ENCODE measurements at places on chromosomes 13 and 19.

DNA sequence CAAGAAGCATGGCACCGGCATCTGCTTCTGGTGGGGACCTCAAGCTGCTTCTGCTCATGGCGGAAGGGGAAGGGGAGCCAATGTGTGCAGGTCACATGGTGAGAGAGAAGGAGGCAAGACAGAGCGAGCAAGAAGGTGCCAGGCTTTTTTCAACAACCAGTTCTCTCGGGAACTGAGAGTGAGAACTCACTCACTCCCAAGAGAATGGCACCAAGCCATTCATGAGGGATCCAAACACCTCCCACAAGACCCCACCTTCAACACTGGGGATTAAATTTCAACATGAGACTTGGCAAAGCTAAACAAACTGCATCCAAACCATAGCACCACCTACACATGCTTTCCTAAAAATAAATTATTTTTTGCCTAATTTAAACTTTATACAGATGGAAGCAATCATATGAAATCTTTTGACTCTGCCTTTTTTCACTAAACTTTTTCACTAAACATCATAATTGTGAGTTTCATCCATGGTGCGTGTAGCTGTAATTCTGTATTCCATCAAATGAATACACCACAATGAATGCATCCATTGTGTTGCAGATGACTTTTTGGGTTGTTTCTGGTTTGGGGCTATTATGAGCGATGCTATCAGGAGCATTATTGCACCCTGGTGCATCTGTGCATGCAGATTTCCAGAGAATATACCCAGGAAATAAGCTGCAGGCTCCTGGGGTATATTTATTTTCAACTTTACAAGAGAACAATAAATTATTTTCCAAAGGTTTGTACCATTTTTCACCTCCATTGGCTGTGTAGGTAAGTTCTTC, 14.6 kb upstream of the IPO5 start:
- DNase-seq: no peak

- no peak for DNase-seq
Observed at GRCh38 chr13:84831666-84832657, 949.7 kb upstream of the SLITRK1 start.

GRCh38 chr19:39008137-39008536, 24.2 kb downstream of the FBXO27 start:
- DNase-seq: no peak

DNA sequence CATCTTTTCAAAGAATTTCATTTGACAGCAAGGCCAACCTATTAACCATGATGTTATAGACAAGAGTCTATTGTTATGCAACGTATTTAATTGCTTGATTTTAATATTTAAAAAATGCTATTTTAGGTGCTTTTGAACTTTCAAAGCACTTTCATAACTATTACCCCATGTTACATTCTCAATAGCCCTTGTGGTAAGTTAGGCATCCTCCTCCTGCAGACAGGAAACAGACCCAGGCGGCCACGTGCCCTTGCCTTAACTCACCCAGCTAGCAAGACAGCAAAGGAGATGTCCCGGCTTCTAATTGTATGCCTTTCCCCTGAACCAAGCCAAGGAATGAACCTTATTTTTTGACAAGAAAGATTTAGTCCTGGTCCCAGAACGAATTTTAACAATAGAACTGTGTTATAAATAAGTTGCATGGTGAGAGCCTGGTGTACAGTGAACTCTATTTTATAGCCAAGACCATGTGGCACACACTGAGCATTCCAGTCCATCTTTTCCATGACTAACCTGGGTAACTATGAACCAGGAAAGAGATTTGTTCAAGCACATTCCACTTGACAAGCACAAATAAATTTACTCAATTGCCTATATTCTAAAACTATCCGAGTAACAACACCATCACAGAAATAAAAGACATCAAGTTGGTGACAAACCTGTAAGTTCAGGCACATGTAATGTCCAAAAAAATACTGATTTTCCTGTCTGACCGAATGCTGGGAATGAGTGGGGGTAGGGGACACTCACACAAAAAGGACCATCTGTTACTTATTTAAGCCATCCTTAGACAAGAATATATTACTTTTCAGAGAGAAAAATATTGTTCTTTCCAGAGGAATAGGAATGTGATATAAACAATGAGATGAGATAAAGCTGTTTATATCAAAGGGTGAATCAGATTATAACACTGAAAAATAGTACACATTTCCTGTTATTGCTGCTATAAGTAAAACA, 163.0 kb downstream of the EFNB2 start:
- no peak for DNase-seq

GRCh38 chr19:4596033-4596904, 36.8 kb upstream of the SEMA6B start:
- no peak for DNase-seq

DNA sequence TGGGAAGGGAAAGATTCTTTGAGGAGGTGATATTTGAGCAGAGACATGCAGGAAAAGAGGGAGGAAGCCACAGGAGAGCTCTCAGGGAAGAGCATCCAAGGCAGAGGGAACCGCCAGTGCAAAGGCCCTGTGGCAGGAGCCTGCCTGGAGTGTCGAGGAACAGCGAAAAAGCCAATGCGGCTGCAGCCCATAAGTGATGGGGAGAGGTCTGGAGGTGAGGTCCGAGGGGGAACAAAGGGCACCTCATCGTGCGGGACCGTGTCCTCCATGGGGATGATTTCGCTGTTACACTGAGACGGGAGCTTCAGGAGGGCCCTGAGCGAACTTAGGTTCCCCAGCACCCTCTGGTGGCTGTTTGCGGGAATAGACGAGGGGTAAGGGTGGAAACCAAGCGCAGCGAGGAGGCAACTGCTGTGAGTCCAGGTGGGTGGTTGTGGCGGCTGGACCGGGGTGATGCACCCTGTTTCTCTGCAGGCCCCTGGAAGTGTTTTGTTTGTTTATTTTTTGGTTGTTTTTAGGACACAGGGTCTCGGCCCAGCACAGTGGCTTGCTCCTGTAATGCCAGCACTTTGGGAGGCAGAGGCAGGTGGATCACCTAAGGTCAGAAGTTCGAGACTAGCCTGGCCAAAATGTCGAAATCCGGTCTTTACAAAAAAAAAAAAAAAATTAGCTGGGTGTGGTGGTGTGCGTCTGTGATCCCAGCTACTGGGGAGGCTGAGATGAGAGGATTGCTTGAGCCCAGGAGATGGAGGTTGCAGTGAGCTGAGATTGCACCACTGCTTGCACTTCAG, 5.9 kb upstream of the EHD2 start:
- peak; percentile 68 for DNase-seq

DNA sequence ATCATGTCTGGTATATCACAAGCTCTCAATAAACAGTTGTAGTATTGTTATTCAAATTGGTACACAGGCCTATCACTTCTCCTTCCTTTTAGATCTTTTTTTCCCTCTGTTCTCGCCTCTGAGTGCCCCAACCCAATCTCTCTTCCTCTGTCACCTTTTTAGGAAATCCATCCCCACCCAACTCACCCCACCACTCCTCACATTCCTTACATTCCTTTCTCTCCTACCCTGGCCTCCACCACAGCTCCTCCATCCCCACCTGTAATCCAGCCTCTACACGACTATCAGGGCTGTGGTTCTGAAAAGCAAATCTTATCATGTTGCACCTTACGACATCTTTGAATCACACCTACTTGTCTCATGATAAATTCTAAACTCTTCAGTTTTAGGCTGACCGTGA, 545.4 kb upstream of the GPC6 start:
- DNase-seq: no peak

DNA sequence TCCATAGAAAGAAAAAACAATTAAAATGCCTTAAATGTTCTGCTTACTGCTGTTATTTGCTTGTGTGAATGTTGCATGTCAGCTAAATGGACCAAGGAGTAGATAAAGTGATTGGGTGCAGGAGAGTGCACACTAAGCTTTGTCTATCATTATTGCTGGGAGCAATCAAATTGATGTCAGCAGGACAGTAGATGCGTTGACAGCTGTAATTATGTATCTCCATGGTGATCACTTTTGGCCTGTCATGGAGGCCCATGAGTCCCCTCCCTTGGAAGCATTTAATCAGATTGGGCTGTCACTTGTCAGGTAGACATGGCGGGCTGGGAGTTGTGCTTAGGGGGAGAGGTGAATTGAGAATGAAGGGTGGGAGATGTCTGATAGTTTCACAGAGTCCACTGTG, 215.3 kb downstream of the PCCA start:
- DNase-seq: no peak

- no peak for DNase-seq
Observed at GRCh38 chr13:28716511-28716910, 2.3 kb downstream of the SLC46A3 start.

DNA sequence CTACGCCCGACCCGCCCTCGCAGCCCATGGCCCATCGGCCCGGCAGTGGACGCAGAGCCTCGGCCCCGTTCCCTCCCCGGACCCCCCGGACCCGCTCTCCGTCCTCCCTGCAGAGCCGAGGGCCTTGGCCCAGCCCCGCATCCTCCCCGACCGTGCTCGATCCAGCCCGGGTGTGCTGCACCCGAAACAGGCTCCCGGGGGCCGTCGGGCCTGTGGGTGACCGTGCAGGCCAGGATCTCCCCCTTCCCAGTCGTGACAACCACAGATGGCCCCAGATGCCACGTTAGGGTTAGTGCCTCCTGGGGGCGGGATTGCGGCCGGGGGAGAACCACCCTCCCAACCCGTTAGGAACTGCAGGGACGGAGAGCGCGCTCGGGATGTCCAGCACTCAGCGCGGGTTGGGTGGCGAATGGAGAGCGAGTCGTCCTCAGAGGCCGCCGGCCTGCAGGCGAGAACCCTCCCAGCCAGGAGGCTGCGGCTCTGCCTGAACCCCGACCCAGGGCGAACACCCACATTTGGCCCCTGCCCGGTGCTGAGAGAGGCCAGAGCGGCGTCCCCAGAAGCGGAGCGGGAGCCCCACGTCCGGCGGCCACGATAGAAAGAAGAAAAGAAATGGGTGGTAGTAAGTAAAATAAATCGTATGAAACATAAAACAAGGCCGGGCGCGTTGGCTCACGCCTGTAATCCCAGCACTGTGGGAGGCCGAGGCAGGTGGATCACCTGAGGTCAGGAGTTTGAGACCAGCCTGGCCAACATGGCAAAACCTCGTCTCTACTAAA, 6.7 kb upstream of the MADCAM1 start:
- DNase-seq: no peak

GRCh38 chr13:66508153-66508909, 721.8 kb downstream of the PCDH9 start:
- DNase-seq: no peak

GRCh38 chr19:46481947-46482346, 10.6 kb upstream of the PNMA8A start:
- no peak for DNase-seq

- no peak for DNase-seq
Observed at GRCh38 chr13:113408562-113408961, 44.6 kb upstream of the GRTP1 start.

- no peak for DNase-seq
Observed at GRCh38 chr19:29674374-29675119, 9.3 kb downstream of the PLEKHF1 start.

DNA sequence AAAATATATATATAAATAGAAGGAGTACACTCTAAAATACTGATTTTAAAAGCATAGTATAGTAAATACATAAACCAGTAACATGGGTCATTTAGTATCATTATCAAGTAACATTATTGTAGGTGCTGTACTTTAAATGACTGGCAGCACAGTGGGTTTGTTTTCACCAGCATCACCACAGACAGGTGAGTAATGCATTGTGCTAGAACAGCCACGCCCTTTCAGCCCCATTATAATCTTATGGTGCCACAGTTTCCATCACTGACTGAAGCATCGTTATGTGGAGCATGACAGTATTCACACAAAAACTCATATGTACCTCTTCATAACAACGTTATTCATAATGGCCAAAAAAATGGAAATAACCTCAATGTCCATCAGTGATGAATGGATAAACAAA, 88.3 kb downstream of the DHRS12 start:
- no peak for DNase-seq
